ENCODE measurements at places on chromosomes 12 and 14. TPM values are rescaled to one million over a fixed set of nuclear protein-coding genes. Genes with fewer than 3 reads are reported as not detected.

The VPS37B gene
- polyA plus RNA-seq: 17.6 TPM

The SLC39A5 gene
- 1.1 TPM for polyA plus RNA-seq

The MGP gene
- polyA plus RNA-seq: 16,848 TPM

The TROAP gene
- polyA plus RNA-seq: 1.8 TPM

The ABCD2 gene
- 0.25 TPM for polyA plus RNA-seq

The SRRM4 gene
- 0.13 TPM for polyA plus RNA-seq

The SCYL2 gene
- 17.3 TPM for polyA plus RNA-seq

The AMN gene
- 0.20 TPM for polyA plus RNA-seq

The SMCO2 gene
- 0.72 TPM for polyA plus RNA-seq

The GCH1 gene
- 10.4 TPM for polyA plus RNA-seq

The TAS2R19 gene
- 0.72 TPM for polyA plus RNA-seq

The TPPP2 gene
- not detected for polyA plus RNA-seq

The DCN gene
- 74.0 TPM for polyA plus RNA-seq

The PELI2 gene
- 3.6 TPM for polyA plus RNA-seq

The OAS2 gene
- 4.8 TPM for polyA plus RNA-seq

The DNAH10 gene
- 0.03 TPM for polyA plus RNA-seq

The INSM2 gene
- polyA plus RNA-seq: not detected

The ST8SIA1 gene
- 10.4 TPM for polyA plus RNA-seq

The INHBC gene
- not detected for polyA plus RNA-seq

The POLE2 gene
- polyA plus RNA-seq: 5.4 TPM

The KRT82 gene
- not detected for polyA plus RNA-seq

The BBS10 gene
- 8.2 TPM for polyA plus RNA-seq

The TMEM52B gene
- 0.63 TPM for polyA plus RNA-seq

The ADAMTS20 gene
- polyA plus RNA-seq: not detected

The CCNK gene
- 12.5 TPM for polyA plus RNA-seq
